Caki2 (cell line): ENCODE measurements at places on chromosomes 4 and X. TPM values are rescaled to one million over a fixed set of nuclear protein-coding genes. Genes with fewer than 3 reads are reported as not detected.

Gene CSAG1
- not detected in 2 replicates for total RNA-seq

Gene MAGEA2
- not detected in 2 replicates for total RNA-seq

Gene GPAT3
- total RNA-seq, result 12.5 and 13.4 TPM in 2 replicates

Gene FMR1
- total RNA-seq, result 11.6 and 18.9 TPM in 2 replicates

Gene TSPAN6
- 16.9 and 39.9 TPM in 2 replicates for total RNA-seq
